ENCODE measurements at places on chromosomes 6 and 20.

DNA sequence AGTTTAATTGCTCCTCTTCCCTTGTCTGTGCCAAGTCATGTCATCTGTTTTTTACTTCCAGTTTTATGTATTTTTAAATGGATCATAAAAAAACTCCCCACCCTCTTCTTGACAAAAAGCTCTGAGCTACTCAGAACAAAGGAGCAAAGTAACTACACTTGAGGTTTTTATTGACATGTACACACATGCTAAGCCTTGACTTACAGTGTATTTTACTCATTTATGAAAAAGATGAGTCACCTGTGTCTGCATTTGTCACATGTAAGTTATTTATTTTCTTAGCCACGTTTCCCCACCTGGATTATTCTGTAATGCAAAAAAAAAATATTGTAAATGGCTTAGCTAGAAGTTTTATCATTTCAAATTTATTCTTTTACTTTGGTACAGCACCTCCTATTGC lies 628.8 kb upstream of the SLC35B3 start:
- DNase-seq, result no peak

DNA sequence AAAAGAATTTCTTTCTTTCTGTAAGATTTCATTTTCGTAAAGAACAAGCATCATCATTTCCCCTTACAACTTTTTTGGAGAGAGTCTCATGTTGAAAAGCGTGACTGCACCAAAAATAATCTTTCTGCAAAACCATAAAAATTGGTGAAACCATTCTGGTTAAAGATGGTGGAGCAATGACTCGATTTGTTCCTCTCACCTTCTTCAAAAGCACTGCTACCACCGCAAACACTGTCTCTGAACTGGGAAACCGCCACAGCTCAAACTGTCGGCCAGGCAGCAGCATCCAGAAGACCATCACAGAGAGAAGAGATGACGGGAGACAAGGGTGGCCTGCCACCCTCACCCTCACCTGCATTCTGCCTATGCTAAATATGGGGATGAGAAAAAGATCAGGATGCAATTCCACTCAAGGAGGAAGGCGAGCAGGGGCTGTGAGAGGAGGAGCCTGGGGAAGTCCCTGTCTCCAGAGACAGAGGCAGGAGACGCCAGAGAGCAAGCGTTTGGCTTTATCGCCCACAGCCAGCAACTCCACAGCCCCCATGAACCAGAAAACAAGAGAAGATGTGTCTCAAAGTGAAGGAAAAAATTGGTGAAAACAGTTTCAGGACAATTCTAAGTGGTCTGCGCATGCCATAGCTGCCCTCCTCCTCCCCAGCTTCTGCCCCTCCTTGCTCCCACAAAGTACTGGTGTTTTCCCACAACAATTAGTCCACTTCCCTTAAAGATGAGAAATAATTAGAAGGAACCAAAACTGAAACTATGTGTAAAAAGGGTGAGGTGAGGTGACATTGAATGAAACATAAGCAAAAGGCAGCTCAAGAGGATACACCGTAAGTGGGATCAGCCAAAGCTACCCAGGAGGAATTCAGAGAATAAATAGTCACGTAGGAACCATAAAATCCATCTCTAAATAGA lies 255.5 kb downstream of the KIF16B start:
- DNase-seq, result no peak

GRCh38 chr6:27650620-27651370 lies 177.9 kb upstream of the ZNF184 start:
- peak; percentile 17 for DNase-seq

DNA sequence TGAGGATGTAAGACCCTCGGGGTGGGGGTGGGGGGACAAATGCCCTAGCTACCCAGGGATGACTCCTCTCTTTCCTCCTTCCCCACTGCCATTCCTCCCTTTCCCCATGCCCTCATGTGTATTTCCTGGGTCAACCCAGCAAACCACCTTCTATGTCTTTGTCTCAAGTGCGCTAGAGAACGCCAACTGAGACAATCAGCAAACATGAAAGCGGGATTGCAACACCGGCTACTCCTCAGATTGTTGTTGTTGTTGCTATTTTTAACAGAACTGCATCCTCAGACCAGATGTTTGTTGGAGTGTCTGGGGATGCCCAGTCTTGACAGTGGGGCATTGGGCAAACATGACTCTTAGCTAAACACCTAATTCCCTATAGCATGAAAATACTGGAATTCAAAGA lies 39.3 kb upstream of the HIVEP1 start:
- DNase-seq, result no peak

DNA sequence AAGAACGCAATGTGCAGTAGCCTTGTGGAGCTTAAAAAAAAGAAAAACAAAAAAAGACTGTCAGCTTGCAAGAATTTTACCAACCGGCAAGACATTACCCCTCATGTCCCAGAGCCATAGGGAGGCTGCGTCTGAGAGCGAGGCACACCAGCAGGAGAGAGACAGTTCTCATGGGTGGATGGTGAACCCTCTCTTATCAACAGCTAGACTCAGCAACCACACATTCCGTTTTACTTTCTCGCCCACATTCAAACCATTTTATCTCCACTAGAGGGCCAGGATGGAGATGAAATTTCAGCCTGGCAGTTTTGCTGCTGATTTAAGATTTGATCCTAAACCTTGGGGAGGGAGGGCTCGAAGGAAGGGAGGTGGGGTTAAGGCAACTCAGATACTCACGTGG lies 247.0 kb downstream of the ATXN1 start:
- DNase-seq, result peak; percentile 3

- DNase-seq, result no peak
Observed at GRCh38 chr6:99334526-99335127, 14.8 kb downstream of the FAXC start.

DNA sequence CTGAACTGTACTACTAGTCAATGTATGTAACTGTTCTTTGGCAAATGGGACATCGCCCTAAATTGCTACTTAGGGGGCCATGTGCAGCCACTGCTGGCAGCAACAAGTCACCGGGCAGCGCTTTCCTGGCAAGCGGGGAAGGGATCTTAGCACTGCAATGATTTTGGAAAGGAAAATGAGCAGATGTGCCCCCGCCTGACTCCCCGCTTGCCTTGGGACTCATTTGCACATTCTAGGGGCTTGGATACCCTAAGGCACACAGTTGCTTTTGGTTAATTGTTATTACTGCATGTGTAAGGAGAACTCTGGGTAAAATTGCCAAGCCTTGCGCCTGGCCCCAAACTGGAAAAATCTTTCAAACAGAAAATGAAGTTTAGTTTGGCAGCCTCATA lies 32.2 kb downstream of the CD83 start:
- DNase-seq, result no peak

DNA sequence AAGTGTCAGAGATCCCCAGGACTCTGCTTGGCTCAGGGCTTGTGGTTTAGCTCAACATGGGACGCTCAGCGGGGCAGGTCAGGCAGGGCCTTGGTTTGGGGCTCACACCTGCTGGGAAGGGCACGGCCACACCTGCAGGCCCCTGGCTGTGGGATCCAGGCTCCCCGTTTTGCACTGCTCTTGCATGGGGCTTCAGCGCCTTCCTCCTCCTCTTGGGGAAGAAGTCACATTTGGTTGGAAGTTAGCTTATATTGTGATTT lies 378.3 kb downstream of the CDH4 start:
- DNase-seq, result no peak

DNA sequence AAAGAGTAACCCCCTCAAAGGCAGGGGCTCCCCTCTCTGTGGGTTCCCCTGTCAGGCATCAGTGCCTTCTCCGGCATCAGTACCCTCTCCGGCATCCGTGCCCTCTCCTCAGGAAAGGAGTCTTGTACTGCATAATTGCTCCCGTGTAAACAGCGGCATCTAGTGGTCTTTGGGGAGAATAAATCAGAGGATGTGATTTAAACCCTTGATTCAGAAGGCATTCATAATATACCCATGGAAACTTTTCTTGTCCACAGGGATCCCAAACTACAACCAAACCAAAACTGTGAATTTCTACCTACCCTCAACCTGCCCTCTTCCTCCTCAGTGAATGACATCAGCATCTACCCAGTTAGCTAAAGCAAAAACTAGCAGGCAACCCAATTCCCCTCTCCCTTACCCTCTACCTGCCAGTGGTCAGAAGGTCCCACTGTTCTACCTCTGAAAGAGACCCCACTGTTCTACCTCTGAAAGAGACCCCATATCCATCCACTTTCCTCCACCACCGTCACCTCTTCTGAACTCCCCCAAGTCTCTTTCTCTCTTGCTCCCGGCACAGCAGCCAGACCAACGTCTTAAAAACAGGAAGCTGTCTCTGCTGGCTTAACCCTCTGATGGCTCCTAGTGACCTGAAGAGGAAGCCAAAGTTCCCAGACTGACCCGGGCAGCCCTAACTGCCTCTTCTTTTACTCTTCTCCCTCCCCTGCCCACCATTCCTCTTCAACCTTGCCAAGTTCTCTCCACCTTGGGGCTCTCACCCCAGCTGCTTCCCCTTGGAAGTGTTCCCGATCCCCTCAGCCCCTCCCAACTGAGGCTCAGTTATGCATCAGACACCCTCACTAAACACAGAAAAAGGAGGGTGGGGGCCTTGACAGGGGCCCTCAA lies 27.2 kb downstream of the UBE2V1 start:
- no peak for DNase-seq
